ENCODE measurements at places on chromosomes 12 and 14.

DNA sequence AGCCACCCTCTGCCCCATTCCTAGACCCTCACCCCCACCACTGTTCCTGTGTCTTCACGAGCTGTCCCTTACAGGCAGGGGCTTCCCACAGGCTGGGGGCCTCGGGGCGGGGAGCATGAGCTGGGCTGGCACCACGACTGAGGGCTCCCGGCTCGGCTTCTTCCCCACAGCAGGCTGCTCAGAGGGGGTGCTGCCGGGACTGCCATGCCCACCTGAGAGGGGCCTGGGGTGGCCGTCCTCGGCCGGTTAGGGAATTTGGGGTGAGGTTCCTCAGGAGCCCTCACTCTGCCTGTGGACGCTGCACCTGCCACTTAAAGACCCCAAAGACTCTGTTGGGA lies 6.8 kb downstream of the SLC25A47 start:
- DNase-seq, result no peak

- no peak for DNase-seq
Observed at GRCh38 chr14:91957876-91958313, 10.4 kb upstream of the FBLN5 start.

DNA sequence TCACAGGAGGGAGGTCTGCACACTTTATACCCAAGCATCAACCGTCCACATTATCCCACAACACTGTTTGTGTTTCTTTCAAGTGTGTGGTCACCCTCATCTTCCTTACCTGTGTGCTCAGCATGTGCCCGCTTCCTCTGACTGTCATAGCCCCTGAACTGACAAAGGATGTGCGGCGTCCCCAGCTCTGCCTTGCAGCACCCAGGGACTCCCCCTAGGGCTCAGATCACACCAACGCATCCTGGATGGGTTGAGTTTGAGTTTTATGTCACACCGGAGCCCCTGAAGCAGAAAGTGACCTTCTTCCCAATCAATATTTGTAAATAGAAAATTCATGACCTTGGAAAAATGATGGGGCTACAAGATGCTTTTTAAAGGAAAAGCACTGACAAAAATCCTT lies 770.7 kb upstream of the TMEM132C start:
- DNase-seq, result no peak

DNA sequence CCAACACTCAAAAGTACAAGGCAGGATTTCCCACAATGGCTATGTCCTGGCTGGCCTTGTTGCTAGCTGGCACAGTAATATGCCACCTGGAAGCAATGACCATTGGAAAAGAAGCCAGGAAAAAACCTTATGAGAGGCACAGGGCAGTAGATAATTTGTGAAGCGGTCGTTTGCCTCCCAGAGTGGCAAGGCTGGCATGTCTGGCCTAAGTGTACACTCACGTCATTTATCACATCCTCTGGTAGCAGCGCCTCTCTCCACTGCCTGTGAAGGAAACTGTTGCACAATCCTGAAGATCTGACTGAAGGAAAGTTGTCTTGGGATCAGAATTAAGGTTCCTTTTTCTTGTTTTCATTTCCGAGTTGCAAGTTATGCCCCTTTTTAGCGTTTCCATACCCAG lies 408.5 kb downstream of the ZFP36L1 start:
- DNase-seq, result no peak

DNA sequence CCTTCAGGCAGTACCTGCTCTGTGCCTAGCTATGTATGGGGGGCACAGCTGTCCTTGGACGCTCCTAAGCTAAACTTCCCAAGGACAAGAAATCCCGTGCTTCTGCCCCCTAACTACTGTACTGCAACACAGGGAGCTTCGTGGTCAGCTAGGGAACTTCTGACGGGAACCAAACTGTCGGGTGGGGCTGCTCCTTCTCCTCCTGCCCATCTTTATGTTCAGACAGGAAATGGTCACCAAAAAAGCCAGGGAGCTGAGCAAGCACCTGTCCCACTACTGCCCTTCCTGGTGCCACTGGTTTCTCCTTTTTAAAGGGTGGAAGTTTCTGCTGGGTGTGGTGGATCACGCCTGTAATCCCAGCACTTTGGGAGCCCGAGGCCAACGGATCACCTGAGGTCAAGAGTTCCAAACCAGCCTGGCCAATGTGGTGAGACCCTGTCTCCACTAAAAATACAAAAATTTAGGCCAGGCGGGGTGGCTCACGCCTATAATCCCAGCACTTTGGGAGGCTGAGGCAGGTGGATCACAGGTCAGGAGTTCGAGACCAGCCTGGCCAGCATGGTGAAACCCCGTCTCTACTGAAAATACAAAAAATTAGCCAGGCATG lies 26.6 kb downstream of the PXN start:
- no peak for DNase-seq

- no peak for DNase-seq
Observed at GRCh38 chr14:72663076-72663487, 230.8 kb downstream of the DPF3 start.

DNA sequence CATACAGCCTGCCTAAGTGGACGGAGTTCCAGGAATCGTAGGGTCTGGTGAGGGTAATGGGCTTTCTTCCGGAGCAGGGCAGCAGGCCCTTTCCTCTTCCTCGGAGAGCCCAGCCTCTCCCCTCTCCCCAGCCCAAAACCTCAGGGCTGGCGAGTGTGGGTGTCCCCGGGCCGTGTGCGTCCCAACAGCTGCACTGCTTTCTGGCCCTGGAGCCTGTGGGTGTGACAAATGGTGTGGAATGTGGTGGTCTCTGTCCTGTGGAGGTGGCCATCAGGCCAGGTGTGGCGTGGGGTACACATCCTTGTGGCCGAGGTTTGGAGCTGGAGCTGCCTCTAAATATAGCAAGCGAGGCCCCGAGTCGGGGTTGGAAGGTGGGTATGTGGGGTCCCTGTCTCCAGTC lies 8.5 kb downstream of the ORAI1 start:
- no peak for DNase-seq

DNA sequence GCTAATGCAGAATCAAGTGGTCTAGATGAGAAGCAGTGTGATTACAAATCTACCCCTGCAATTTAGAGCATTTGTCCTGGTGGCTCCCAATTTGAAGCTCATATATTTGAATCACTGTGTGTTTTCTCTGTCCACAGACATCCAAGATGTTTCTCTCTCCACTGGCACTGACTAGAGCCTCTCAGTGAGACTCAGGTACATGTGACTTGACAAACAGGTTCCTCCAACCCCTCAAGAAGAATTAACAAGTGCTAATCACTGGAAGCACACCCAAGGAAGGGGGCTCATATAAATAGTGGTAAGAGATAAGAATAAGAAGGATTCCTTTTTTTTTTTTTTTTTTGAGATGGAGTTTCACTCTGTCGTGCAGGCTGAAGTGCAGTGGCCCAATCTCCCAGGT lies 20.5 kb downstream of the OR10G2 start:
- no peak for DNase-seq

- DNase-seq, result no peak
Observed at GRCh38 chr14:100669468-100669867, 57.2 kb upstream of the DLK1 start.

DNA sequence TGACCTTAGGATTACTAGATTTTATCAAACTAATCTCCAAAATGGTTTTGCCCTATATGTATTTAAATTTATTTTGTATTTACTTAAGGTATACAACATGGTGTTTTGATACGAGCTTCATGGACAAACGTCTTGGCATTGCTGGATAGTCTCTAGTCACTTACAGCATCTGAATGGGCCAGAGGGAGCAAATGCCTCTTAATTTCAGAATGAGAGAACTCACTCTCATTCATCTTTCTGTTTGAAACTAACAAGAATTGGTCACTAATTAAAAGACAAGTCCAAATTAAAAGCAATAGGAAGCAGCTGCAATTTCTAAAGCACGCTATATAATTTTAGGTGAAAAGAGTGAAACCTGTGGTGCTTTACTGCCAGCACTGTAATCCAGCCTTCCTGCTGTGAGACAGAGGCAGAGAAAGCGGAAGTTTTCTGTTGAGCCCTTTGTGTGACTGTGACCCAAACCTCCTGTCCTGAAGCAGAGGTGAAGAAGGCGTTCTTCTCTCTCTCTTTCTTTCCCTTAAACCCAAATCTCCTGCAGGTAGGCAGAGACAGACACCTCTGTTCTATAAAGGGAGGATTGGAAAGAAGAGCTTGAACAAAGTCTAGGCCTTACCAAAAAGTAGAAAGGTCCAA lies 184.6 kb upstream of the NAV3 start:
- no peak for DNase-seq

GRCh38 chr12:74689071-74689655 lies 151.5 kb downstream of the ATXN7L3B start:
- no peak for DNase-seq

DNA sequence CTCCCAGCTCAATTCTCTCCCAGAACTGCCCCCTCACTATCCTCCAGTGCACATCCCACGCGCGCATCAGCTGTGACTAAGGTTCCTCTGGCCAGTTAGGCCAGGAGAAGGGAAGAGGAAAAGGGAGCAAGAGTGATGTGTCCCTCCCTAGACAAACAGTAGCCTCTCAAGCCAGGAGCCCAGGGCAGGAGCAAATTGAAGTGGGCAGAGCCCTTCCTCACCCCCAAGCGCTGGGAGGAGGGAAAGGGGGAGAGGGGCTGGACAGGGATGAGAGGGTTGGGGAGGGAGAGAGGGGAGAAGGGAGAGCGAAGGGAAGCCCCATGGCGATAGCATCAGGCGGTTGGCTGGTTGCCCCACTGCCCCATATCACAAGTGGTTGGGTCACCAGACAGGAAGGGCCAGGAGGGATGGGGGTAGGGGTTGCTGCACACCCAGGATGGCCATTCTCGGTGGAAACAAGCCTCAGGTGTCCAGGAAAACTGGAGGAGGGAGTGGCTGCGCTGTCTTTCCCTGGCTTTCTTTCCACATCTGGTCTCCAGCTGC lies 1.1 kb downstream of the CD63 start:
- DNase-seq, result no peak

DNA sequence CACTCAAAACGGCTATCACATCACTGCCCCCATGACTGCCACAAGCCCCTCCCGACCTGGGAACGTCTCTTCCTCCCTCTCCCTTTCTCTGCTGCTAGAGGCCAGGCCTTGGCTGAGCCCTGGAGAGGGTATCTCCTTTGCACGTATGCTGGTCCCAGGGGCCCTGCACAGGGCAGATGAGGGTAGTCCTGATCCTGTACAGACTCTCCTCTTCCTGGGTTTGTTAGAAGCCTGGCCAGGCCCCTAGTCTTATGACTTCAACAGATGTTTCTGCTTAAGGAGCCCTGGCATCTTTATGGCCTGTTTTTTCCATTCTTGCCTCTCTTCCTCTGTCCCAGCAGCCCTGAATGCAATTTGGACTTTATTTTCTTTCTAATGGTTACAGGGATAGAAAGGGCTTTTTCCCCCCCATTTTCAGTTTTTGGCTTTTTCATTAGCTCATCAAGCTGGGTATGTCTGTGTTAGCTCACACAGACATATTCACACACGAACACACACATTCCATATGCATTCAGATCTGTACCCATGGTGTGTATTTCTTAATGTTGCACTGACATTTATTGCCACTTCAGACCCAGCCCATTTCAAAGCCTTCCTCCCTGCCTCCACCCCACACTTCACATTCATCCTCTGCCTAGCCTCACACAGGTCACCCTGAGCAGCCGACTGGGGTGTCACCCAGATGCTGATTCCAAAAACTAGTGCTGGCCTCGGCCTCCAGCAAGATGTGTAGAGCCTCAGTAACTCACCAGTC lies 203.2 kb downstream of the ZFP36L1 start:
- DNase-seq, result no peak

DNA sequence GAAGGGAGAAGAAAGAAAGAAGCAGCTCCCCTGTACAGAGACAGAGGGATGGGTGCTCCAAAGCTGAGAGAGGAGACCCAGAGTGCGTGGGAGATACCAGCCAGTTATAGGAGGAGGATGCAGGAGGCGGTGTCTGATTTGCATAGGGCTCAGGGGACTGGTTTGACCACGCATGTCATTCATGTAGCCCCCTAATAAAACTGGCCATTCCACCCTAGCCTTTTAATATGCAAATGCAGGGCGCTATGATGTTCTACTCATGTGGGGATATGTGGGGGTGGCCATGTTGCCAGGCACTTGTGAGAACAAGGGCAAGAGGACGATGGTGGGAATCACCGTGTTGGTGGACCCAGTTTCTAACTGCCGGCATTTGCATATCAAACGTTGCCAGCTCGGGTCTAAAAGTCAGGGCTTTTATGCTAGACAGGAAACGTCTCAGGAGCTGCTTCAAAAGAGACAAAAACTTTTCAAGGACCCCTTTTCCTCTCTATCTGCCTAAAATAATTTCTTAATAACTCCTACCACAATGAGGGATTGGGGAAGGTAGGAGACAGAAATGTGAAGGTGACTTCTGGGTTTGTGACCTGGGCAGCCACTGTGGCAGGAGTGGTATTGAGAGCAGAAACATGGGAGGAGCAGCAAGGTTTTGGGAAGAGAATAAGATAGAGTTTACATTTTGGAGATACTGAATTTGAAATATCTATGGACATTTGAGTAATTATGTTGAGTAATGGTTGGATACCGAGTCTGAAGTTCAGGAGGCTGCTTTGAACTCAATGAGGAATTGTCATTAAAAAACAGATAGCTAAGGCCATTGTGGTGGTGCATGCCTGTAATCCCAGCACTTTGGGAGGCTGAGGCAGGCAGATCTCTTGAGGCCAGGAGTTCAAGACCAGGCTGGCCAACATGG lies 2.2 kb upstream of the ATXN3 start:
- DNase-seq, result no peak

DNA sequence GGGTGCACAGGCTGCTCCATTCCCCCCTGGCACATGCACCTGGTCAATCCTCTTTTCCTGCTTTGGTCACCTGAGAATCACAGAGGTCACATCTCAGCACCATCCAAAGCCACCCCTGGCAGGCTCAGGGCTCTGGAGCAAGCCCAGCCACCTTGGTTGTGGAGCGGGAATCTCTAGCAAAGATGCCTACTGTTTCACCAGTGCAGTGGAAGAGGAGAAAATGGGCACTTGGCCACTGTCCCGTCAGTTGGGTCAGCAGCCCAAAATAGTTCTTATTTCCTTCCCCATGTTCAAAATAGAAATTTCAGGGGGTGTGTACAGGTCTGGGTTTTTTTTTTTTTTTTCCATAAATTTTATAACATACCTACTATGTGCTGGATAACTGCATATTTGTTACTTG lies 18.3 kb downstream of the RTL1 start:
- no peak for DNase-seq

GRCh38 chr12:50580436-50580835 lies 75.7 kb downstream of the DIP2B start:
- no peak for DNase-seq

DNA sequence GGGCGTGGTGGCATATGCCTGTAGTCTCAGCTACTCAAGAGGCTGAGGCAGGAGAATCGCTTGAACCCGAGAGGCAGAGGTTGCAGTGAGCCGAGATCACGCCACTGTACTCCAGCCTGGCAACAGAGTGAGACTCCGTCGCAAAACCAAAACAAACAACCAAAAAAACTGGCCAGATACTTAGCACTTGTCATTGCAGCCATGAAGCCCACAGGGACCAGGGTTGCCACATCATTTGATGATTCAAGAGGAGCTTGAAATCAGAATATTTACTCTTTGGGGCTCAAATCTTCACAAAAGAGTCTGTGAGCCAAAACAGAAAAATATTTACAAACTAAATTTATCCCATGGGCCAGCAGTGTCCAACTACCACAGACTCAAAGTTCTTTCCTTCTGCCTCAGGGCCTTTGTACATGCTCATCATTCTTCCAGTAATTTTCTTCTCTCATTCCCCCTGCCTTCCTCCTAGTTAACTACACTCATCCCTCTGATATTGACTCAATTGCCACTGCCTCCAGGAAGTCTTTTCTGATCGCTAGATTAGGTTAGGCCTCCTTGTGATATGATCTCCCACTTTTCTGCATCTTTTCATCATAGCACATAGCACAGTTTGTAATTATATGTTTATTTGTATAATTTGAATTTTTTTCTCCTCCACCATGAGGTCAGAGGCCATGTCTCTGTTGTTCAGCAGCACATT lies 130.8 kb upstream of the PLEKHG7 start:
- no peak for DNase-seq

Data from NCI-H1092 (cell line).